ENCODE measurements at places on chromosomes 16 and 17.

GRCh38 chr16:23856251-23856709, 20.5 kb downstream of the PRKCB start:
- no peak for DNase-seq

DNA sequence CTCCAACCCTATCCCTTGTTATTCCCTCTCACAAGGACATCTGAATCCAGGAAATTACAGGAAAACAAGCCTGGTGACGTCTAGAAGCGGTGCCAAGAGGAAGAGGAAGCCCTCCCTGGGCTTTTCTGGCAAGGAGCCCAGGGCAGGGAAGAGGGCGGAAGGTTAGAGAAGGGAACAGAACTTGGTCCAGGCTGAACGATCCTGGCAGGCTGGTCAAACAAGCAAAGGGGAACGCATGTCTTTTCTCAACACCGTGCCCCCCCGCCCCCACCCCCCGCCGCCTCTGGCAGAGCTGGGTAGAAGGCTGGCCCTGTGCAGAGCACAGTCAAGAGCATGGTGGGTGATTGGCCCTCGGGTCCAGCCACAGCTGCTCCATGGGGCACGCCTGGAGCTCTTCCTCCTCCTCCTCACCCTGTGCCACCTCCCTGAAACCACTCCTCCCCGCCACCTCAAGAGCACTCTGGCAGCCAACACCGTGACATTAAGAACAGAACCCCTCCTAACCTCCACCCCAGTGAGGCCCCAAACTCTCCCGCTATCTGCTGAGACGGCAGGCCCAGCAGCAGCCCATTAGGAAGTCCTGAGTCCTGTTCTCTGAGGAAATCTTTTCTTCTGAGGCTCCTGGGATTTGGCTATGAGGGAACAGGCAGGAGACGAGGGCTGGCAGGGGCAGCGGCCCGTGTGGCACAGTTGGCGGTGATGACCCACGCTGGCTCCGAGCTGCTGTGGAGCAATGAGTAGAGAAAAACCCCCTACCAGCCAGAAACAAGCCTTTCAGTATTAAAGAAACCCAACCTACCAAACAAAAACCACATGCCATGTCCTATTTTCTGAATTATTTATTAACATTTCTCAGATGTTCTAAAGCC, 7.3 kb downstream of the C16orf86 start:
- no peak for DNase-seq

- DNase-seq: no peak
Measured at GRCh38 chr17:18017958-18018357, 21.0 kb downstream of the ATPAF2 start.

GRCh38 chr17:35788477-35789368, 6.7 kb downstream of the MMP28 start:
- DNase-seq: no peak

DNA sequence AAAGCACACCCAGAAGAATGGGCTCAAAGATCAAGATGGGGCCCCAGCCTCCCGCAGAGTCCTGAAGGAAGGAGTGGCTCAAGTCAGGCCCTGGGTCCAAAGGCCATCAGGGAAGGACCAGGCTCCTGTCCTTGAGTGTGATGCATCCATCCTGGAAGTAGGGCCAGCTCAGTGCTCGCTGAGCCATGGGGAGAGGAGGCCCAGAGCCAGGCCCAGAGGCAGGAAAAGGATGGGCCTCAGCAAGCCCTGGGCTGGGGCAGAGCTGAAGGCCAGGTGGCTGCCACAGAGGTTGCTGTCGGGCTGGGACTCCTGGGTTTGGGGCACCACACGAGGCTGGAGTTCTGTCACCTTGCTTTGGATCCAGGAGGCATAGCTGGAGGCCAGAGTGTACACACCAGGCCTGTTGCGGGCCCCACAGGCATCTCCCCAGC, 3.7 kb downstream of the PRSS8 start:
- DNase-seq: no peak

GRCh38 chr17:78127888-78128550, 536 bp downstream of the TMC6 start:
- DNase-seq: no peak

GRCh38 chr16:624526-625070, 6.2 kb upstream of the WFIKKN1 start:
- DNase-seq: no peak

DNA sequence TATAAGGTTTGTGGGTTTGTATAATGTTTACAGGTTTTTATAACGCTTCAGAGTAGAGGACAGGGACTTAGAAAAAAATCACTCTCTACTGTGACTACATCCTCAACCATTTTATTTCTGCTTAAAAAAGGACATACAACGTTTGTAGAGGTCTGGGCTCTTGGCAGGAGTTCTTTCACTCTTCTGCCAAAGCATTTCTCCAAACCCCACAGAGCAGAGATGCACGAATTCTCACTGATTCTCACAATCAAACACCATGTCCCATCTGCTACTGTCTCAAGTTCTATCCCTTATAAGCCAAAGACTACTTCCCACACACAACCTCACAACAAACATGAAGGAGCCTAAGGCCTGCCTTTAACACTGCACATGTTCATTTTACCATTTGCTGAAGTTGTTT, 7.0 kb upstream of the ANKFY1 start:
- no peak for DNase-seq

- no peak for DNase-seq
Measured at GRCh38 chr16:68402748-68403040, 45.6 kb downstream of the SMPD3 start.

DNA sequence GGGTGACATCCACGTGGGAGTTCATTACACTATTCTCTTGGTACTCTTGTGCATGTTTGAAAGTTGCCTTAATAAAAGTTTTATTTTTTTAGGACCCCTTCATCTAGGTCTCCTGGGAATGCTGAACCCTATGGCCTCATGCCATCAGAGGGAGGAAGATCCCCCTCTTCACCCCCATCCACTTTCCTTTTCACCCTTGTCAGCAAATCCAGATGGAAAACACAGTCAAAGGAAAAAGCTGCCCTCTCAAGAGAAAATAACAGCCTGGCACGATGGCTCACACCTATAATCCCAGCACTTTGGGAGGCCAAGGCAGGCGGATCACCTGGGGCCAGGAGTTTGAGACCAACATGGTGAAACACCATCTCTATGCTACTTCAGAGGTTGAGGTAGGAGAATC, 274.2 kb downstream of the XYLT1 start:
- no peak for DNase-seq

Data from left forelimb (tissue), 1 donor.